Right cardiac atrium (tissue), 5 donors: ENCODE measurements at places on chromosomes 3 and 15.

- peak; percentile 29 for DNase-seq
These were observed 53.7 kb downstream of the CHSY1 start for GRCh38 chr15:101198031-101198575.

GRCh38 chr15:74272812-74273211, 36.7 kb downstream of the CCDC33 start:
- DNase-seq = no peak

- no peak for DNase-seq
These were observed 122.4 kb downstream of the NR1D2 start for GRCh38 chr3:24067483-24067882.

DNA sequence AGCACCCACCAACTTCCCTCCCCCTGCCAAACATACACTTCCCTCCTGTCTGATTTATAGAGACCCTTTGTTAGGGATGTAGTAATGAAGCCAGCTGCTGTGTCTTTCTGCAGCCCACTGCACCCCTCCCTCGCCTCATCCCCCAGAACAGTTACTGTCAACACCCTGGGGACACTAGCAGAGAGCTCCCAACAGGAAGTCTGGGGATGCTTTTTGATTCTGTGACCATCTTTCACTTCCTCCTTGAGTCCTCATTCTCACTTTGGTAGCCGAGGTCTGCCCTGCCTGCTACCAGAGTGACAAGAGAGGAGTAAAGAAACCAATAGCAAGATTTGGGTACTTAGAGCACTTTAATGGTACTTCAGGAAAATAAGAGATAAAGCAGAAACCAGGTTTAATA, 201.6 kb downstream of the SATB1 start:
- DNase-seq = no peak

GRCh38 chr3:49020330-49021212, 1.4 kb upstream of the NDUFAF3 start:
- no peak for DNase-seq

GRCh38 chr3:117264204-117264994, 554.8 kb downstream of the TUSC7 start:
- no peak for DNase-seq

DNA sequence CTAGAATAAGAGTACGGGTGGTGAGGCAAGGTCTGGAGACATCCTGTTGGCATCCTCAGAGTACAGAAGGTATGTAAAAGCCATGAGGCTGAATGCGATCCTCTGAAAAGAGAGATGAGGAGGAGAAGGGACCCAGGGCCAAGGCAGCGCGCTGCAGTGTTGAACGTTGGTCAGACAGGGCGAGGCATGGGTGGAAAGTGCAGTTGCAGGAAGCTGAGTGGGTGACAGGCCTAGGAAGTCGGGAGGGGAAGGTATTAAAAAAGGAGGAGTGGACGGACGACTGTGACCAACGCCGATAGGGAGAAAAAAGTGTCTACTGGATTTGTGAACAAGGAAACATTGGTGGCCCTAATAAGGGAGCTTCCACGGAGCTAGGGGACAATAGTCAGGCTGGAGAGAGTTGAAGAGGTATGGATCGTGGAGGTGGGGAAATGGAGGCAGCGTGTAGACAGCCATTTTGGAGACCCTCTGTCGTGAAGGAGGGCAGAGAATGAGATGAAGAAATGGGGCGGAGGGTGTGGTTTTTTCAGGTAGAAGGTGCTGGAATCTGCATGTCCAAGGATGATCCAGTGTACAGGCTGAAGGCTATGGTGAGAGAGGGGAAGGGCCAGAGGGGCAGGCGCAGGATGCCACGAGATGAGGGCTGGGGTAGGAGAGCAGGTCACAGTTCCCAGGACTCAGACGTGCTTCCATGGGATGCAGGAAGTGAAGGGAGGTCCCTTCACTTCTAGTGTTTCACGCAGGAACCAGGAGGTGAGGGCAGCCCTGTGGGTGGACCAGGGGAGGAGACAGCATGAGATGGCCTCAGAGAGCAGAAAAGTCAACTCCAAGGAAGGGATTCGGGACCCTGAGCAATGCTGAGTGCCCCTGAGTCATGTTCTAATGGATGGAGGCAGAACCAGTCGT, 115.9 kb downstream of the ASB7 start:
- DNase-seq = no peak

DNA sequence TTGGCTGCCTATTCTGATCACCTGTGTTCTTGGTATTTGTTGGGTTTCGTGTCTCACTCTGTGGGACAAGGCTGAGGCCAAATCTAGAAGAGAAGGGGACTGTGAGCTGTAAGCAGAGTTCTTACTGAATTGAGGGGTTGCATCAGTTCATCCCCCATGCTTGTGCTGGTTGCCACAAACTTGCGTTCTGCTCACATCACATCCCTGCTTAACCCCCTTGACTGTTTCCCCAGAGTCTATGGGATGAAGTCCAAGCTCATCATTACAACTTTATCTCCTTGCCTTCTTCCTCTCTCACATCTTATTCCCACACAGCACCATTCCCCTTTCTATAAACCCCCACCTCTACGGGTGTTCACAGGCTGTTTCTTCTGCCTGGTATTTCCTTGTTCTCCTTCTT, 143.8 kb upstream of the ABHD17C start:
- DNase-seq = no peak
